A549 treated with AZD2906 at 1 μM for 4 hours (cell line): ENCODE measurements at places on chromosomes 1 and 21. TPM values are rescaled to one million over a fixed set of nuclear protein-coding genes. Genes with fewer than 3 reads are reported as not detected.

ELAVL4 gene
- not detected in 5 replicates for total RNA-seq

NUDT17 gene
- total RNA-seq, result 6.6 to 8.5 TPM (median 7.2 TPM) in 5 replicates

S100B gene
- total RNA-seq, result not detected in 5 replicates

OR2M3 gene
- not detected in 5 replicates for total RNA-seq

DYNLT4 gene
- total RNA-seq, result 0.63 to 0.93 TPM (median 0.68 TPM) in 4 of 5 replicates, not detected in the other
